ENCODE measurements at places on chromosomes 5 and 9.

DNA sequence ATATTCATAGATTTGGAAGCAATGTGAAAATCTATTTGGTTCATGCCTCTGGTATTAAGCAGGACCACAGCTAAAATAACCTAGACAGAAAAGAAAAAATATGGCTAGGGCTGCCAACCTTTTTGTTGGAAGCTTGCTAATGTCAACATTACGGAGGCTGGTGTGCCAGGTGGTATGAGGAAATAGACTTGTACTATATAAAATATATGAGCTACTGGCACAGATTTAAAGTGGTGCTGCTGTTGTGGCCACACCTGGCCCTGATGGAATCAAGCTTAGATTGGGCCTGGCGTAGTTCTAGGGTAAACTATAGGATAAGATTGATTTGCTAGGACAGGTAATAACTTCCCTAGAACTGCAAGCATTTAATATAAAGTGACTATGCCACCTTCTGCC is 10.6 kb upstream of the PARP8 start:
- DNase-seq, result no peak

DNA sequence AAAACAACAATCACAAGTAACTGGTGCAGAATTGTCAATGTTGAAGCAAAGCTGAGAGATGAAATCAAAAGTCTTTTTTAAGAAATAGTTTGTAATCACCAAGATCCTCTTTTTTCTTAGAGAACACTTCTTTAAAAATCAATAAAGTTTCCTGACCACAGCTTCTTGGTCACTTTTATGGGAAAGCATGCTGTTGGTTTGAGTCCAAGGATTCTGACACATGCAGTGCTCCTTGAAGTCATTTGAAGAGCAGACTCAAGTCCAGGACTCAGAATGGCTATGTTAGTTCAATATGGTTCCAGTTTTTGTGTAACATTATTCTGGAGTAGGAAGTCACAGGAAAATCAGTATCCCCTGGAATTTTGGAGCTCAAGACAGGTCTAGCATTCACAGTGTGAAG is 480.6 kb downstream of the NR2F1-AS1 start:
- DNase-seq, result no peak

- DNase-seq, result no peak
Observed at GRCh38 chr9:129773262-129774048, 20.6 kb upstream of the PTGES start.

GRCh38 chr5:33371660-33372059 is 69.1 kb upstream of the TARS1 start:
- DNase-seq, result no peak

GRCh38 chr5:159021901-159022556 is 77.7 kb downstream of the EBF1 start:
- no peak for DNase-seq

DNA sequence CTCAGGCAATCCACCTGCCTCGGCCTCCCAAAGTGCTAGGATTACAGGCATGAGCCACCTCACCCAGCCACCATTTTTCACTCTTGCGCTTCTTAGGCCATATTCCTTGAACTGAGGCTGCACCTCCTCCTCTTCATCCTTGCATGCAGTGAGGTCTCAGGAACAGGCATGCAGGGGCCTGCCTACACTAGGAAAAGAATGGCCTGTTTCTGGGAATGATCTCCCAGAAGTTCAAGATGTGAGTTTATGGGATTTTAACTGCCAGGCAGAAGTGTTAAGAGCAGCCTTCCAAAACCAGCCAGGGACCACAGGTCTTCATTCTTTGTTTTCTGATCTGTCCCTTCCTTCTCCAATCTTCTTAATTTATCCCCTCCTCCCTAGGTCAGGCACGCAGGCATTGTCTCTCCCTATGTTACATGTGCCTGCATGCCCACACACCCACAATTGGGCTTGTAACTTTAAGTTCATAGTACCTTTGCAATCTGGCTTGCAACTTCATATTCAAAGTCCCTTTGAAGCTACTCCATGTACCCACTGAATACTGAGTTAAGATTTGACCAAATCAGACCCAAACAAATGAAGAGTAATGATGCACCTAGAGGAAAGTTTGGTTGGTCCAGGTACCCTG is 10.5 kb upstream of the HSPA4 start:
- DNase-seq, result no peak

GRCh38 chr9:79598562-79599345 is 27.0 kb downstream of the TLE4 start:
- no peak for DNase-seq

DNA sequence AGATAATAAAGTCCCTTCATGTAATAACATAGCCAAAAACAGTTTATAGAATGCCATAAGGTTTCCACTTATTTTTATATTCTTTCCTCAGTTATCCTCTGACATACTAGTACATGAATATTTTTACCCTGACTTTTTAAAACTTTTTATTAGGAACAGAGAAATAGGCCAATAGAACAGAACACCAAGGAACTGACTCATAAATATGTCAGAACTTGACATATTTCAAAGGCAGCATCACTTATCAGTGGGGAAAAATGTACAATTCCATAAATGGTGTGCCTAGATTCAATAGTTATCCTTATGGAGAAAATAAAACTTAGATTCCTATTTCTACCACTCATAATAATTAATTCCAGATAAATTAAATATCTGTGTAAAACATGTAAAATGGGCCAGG is 9.4 kb downstream of the STARD4 start:
- no peak for DNase-seq

DNA sequence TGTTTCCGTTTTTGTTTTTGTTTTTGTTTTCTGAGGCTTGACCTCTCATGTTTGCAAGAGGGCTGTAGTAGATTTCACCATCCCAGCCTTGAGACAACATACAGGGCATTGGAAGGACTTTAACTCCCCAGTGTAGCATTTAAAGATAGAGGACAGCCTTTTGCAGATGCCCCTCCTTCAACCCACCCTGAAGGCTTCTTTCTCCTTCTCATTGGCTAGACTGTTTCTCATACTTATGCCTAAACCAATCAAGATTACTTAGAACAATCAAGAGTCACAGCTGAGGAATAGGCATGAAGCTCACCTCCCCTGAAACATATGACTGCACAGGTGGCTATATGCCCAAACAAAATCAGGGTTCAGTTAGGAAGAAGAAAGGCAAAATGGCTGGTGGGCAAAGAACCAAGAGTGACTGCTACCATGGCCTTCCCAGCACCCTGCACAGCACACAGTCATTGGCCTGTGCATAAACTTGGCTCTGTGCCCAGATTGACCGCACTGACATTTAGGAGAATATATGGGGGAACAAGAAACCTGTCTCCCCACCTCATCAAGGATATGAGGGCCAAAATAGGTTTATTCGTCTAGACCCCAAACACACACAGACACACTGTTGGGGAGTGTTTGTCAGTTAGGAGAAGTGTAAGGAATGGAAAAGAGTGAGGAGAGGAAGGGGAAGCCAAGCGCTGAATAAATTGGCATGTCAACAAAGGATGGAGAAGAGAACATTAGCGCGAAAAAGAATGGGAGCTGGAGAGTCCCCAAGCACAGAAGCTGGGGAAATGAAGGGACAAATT is 137.3 kb upstream of the RANBP3L start:
- no peak for DNase-seq

DNA sequence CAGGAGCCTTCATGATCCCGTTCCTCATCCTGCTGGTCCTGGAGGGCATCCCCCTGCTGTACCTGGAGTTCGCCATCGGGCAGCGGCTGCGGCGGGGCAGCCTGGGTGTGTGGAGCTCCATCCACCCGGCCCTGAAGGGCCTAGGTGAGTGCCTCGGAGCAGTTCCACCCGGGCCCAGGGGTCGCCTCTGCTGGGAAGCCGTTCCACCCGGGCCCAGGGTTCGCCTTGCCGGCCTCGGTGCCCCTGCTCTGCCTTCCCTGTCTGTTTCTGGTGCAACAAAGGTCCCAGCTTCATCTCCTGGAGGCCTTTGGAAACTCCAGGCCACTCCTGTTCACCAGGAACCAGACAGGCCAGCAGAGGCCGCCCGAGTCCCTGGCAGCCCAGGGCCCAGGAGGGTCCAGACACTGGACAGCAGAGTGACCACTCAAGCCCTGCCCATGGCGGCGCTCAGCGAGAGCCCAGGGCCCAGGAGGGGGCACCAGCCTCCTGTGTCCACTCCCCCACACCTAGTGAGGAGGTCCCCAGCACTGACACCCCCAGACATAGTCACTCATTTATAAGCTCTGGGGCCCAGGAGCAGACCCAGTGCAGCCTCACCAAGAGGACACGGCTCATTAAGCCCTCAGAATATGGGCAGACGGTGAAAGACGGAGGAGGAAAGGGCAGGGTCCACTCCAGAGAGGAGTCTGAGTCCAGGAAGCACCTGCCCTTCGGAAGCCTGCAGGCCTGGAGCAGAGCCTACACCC is 7.5 kb downstream of the SLC6A19 start:
- no peak for DNase-seq

DNA sequence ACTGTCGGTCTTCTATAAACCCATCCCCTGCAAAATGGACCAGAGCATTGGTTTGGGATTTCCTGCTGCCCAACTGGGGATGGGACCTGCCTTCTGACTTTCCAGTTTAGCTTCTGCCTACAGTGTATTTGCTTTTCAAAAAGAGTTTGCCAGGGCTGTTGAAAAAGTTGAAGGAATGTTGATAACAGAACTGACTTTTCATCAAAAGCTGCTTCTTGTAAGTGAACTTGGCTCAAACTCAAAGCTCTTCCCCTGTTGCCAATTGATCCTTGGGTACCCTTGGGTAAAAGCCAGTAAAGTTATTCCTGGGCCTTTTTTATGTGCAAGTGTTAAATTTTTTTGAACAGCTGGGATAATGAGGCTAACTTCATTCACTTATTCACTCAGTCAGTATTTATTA is 142.9 kb upstream of the SLC30A5 start:
- no peak for DNase-seq

DNA sequence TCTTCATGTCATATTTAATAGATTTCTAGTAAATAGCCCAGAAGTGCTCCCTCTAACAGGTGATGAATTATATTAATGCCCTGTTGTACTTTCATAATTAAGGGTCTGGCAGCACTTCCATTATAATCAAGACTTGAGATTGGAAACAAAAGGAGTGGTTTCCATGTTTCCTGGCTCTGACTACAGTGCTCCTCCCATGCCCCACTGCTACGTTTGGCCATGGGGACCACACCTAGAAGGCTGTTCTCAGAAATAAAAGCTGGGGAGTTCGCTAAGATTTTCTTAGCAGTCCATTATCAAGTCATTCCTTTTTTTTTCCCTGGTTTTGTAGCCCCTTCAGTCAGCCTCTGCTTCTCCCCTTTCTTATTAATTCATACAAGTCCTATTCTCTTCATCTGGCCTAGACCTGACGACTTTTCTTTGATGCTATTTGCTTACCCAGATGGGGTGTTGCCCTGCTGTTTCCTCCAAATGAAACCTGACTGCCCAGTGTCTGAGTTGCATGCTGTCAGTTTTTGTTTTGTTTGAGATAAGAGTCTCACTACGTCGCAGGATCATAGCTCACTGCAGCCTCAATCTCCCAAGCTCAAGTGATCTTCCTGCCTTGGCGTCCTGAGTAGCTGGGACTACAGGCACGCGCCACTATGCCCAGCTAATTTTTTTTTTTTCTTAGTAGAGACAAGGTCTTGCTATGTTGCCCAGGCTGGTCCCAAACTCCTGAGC is 312.1 kb upstream of the EFNA5 start:
- no peak for DNase-seq

- no peak for DNase-seq
Observed at GRCh38 chr9:6184749-6185645, 30.6 kb upstream of the IL33 start.

- no peak for DNase-seq
Observed at GRCh38 chr5:150341331-150341730, 16.2 kb upstream of the TCOF1 start.

- DNase-seq, result no peak
Observed at GRCh38 chr5:74578356-74579044, 62.0 kb downstream of the ENC1 start.
